ENCODE measurements at places on chromosomes 6 and 20. TPM values are rescaled to one million over a fixed set of nuclear protein-coding genes. Genes with fewer than 3 reads are reported as not detected.

Gene BEND3
- 4.3 TPM for polyA plus RNA-seq

Gene EZR
- 143 TPM for polyA plus RNA-seq

Gene ZNF165
- 3.3 TPM for polyA plus RNA-seq

Gene FAM83C
- polyA plus RNA-seq, result not detected

Gene JPH2
- polyA plus RNA-seq, result 0.87 TPM

GRCh38 chr6:55892749-55893357 is 17.5 kb upstream of the BMP5 start:
- no peak for DNase-seq

- DNase-seq, result no peak
Measured at GRCh38 chr6:55992546-55992945, 117.2 kb upstream of the BMP5 start.

DNA sequence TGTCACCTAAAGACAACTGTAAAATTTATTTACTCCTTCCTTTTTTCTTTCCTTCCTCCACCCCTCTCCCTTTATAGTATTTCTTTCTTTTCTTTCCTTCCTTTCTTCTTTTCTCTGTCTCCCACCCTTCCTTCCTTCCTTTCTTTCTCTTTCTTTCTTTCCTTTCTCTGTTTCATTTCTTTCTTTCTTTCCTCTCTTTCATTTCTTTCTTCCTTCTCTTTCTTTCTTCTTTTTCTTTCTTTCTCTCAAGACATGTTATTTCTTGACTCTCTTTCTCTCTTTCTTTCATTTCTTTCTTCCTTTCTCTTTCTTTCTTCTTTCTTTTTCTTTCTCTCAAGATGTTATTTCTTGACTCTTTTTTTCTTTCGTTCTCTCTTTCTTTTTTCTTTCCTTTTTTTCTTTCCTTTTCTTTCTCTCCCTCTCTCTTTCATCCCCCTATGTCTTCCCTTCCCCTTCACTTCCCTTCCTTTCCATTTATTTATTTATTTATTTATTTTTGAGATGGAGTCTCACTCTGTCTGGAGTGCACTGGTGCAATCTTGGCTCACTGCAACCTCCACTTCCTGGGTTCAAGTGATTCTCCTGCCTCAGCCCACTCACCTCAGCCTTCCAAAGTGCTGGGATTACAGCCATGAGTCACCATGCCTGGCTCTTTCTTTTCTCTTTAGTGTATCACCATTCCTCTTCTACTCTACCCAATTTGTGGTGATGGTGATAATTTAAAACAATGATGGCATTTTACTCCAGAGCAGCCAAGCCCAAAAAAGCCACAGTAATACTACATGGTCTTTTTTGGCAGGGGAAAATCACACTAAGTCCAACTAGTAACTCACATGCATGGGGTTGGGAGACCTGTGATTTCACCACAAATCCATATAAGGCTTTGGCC is 188.2 kb downstream of the ADGRG6 start:
- no peak for DNase-seq

GRCh38 chr6:100420711-100421110 is 44.0 kb downstream of the SIM1 start:
- DNase-seq, result no peak

DNA sequence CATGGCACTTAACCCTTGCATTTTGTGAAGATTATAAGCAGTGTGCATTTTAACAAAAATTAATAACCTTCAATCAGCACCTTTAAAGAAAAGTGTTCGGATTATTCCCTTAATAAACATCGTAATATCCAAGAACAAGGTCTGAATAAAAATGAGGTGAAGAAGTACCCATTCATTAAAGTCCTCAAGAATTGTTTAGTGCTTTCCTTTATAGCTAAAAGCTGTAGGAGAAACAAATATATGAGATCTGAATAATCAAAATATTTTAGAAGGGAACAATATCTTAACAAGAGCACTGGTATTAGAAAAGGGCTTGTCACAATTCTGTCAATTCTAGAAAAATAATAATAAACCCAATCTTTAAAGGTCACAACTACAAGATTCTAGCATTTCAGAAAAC is 167.7 kb upstream of the SUPT3H start:
- DNase-seq, result no peak

GRCh38 chr6:10250655-10251220 is 164.1 kb downstream of the TFAP2A start:
- no peak for DNase-seq

DNA sequence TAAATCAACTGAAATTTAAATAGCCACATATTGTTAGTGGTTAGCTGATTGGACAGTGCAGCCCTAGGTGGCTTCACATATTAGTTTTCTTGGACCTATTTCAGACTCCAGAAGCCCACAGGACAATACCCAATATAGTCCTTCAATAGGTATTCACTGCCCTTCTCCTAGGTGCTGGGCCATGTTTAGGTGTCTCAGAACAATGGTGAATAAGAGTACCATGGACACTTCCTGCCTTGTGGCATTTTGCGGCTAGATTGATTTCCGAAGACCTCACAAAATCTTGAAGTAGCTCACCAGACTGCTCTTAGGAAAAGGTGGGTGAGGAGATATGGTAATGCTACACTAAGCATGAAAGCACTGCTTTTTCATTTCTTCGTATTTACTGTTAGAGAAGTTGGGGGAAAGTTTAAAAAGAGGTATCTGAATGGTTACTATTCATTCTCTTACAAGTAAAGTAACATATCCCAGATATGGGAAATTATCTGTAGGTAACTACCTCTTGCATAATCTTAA is 199.3 kb downstream of the GJA10 start:
- no peak for DNase-seq
